Activated naive CD8-positive, alpha-beta T cell treated with anti-CD3 and anti-CD28 coated beads for 36 hours (primary cell): ENCODE measurements at places on chromosomes 5 and 9. TPM values are rescaled to one million over a fixed set of nuclear protein-coding genes. Genes with fewer than 3 reads are reported as not detected.

DNA sequence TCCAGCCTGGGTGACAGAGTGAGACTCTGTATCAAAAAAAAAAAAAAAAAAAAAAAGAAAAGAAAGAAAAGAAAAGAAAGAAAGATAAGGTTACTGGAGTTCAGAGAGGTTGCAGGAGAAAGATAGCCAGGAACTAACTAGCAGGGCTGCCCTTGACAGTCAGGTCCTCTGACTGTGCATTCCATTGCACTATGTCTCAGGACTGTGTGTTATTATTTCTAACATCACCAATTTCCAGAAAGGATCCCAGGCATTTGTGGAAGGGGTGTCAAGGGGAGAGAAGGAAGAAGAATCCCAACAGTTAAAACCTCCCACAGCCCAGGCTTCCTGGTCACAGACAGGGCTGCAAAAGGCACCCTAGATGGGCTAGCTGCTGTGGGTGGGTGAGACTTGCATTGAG lies 25.1 kb downstream of the KLF4 start:
- no peak for DNase-seq

GRCh38 chr5:6631441-6631840 lies 1.4 kb downstream of the NSUN2 start:
- DNase-seq = no peak

GRCh38 chr5:34503379-34504253 lies 152.5 kb upstream of the RAI14 start:
- DNase-seq = no peak

- DNase-seq = no peak
Measured at GRCh38 chr5:148816357-148816756, 10.1 kb upstream of the ADRB2 start.

- no peak for DNase-seq
Measured at GRCh38 chr5:144260121-144260520, 89.4 kb downstream of the KCTD16 start.

GRCh38 chr5:94793816-94794198 lies 175.3 kb downstream of the SLF1 start:
- DNase-seq = no peak

- no peak for DNase-seq
Measured at GRCh38 chr9:21708260-21708711, 94.2 kb upstream of the MTAP start.

GRCh38 chr5:111639912-111640311 lies 117.1 kb downstream of the NREP start:
- no peak for DNase-seq

GRCh38 chr5:84248013-84248412 lies 136.7 kb downstream of the EDIL3 start:
- no peak for DNase-seq

DNA sequence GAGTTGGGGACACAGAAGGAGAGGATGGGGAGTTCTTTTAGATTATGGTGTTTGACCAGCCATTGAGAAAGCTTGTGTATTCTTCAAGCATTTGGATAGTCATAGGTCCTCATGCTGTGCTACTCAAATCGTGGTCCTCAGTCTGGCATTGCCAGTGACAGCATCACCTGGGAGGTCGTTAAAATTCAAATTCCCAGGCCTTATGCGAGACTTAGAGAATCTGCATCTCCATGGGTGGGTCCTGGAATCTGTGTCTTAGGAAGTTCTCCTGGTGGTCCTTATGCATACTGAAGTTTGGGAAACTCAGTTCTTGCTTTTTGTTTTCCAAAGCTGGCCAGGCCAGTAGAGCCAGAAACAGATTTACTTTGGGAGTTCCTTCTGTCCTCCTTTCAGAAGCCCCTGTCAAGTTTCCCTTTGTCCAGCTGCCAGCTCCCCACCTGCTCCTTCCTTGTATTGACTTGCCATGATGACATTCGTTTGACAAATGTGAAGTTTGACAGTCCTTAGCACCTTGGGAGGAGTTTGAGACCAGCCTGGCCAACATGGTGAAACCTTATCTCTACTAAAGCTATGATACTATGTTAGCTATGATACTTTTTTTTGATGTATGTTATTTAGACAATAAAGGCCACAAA lies 95.6 kb downstream of the PALM2AKAP2 start:
- no peak for DNase-seq

GRCh38 chr9:137087409-137087925 lies 682 bp downstream of the MAN1B1 start:
- no peak for DNase-seq

GRCh38 chr5:157162919-157163510 lies 3.0 kb downstream of the GARIN3 start:
- DNase-seq = no peak

- no peak for DNase-seq
Measured at GRCh38 chr5:122304471-122305215, 7.4 kb upstream of the SNCAIP start.

DNA sequence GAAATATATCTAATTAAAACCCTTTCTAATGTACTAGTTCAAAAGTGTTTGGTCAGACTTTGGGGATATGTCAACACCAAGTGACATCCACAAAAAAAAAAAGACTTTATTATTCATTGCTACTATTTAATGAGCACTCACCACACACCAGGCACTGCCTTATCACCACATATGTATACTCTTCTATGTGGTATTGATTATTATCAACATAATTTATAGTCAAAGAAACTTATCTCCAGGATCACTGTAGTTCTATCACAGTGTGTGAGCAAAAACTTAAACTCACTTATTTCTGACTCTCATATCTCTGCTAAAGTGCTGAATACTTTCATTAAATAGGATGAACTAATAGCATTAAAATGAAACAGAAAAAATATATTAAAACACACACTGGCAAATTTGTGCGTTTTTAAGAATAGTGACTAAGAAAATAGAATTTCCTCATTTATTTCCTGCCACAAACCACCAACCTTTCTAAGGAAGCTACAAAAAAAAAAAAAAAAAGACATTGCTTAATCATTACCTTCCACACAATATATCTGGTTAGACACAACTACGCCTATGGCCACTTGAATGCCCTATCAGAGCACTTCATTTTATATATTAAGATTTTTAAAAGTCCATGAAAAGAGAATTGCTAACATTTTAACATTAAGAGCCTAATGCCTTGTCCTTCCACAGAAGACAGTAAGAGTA lies 12.8 kb downstream of the SLCO4C1 start:
- DNase-seq = no peak

DNA sequence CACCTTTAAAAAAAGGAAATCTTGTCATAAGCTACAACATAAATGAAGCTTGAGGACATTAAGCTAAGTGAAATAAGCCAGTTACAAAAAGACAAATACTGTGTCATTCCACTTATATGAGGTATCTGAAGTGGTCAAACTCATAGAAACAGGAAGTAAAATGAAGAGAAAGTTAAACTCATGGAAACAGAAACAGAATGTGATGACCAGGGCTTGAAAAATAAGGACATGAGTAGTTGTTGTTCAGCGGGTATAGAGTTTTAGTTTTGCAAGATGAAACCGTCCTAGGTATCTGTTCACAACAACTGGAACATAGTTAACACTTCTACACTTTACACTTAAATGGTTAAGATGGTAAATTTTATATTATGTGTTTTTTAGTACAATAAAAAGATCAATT lies 47.8 kb upstream of the SLC1A3 start:
- no peak for DNase-seq

DNA sequence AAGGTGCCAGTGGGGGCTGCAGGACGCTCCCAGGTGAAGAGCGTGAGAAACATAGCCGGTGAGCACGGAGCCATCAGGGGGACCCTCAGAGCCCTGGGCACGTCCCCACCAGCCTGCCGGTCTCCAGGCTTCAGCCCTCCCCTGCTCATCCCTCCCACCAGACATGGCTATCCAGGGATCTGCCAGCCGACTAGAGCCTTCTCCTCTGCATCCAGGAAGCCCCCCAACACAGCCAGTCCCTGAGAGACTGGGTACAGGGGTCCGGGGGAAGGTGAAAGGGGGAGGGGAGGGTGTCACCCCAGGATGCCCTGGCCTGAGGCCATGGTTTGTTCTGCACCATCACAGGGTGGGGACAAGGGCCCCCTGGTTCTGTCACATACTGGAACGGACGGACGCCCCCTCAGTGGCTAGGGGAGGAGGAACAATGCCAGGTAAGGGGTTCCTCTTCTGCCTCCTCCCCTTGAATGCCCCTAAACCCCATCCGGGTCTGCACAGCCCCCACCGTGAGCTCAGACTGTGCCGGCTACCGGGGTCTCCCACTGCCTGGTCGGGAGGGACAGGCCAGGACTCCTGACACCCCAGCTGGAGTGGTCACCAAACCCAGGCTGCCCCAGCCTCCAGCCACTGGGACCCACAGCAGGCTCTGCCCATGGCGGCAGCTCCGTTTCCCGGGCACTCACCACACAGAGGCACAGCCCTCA lies 34.3 kb downstream of the NACC2 start:
- no peak for DNase-seq

DNA sequence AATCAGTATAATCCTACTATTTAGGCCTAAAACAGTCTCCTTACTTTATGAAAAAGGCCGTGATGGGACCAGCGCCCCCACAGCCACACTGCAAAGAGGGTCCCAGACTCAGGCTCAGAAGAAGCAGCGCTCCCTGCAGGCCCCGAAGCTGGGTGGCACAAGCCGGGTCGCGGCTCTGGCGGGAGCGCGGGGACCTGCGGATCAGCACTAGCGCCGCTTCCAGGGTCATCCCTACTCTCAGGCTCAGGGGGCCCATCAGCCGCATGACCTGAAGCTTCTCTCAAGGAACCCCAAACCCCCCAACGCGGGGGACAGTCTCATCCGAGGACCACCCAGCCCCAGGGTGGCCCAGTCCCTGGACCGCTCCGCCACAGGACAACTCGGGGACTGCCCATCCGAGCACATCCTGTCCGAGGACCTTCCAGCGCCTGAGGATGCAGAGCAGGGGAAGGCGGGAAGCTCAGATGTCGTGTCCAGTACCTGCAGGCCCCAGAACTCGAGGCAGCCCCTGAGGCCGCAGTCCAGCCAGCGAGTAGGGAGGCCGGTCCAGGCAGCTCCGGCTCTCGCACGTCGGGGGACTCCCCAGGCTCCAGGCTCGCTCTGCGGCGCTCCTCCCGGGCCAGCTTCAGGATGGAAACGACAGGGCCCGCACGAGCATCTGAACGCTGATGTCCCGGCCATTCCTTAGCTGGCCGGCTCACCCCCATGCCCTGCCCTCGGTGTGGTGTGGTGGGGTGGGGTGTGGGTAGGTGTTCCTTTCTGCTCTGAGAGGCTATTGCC lies 32.4 kb upstream of the CDK20 start:
- DNase-seq = no peak

GRCh38 chr5:4905674-4906520 lies 234.2 kb upstream of the ADAMTS16 start:
- DNase-seq = no peak

MYMK gene
- total RNA-seq = not detected

TMEM252 gene
- total RNA-seq = not detected

EIF4E1B gene
- not detected for total RNA-seq

RC3H2 gene
- total RNA-seq = 26.4 TPM

LMX1B gene
- total RNA-seq = not detected

ROPN1L gene
- total RNA-seq = not detected

CCDC107 gene
- 8.2 TPM for total RNA-seq

GABRA1 gene
- total RNA-seq = not detected

SLC9A3 gene
- 2.1 TPM for total RNA-seq

PHYHD1 gene
- 0.49 TPM for total RNA-seq

FBXL7 gene
- not detected for total RNA-seq
